ENCODE measurements at places on chromosomes 5 and 9.

DNA sequence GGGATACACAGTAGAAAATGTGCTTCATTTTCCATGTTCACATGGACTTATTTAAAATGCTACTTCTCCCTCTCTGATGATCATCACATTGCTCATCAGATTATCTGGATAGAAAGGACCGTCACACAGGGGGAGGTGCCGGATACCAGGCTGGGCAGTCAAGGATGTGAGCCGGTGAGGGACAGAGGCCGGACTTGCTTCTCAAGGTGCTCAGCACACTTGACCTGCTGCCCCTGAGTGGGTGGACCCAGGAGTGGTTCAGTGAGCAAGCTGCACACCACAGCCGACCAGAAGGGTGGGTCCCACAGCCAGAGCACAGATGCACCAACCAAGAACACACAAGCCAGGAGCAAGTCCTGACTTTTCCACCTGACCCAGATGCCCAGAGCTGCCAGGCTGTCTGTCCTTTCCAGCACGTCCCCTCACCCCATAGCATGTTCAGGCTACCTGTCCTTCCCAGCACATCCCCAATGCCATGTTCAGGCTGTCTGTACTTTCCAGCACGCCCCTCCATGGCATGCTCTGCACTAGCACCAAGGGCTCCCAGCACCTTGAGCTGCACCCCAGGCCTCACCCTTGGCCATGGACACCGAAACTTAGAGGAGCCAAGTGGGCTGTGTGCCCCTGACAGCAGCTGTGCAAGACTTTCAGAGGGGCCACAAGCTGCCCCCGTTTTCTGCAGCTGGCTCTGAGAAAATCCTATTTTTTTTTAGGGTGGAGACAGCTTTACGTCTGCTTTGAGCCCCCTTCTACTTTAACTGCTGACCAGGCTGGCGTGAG, 77.8 kb downstream of the SECISBP2 start:
- DNase-seq, result no peak

GRCh38 chr9:89021154-89021803, 30.0 kb downstream of the S1PR3 start:
- no peak for DNase-seq

GRCh38 chr9:88966894-88967676, 24.2 kb upstream of the S1PR3 start:
- no peak for DNase-seq

DNA sequence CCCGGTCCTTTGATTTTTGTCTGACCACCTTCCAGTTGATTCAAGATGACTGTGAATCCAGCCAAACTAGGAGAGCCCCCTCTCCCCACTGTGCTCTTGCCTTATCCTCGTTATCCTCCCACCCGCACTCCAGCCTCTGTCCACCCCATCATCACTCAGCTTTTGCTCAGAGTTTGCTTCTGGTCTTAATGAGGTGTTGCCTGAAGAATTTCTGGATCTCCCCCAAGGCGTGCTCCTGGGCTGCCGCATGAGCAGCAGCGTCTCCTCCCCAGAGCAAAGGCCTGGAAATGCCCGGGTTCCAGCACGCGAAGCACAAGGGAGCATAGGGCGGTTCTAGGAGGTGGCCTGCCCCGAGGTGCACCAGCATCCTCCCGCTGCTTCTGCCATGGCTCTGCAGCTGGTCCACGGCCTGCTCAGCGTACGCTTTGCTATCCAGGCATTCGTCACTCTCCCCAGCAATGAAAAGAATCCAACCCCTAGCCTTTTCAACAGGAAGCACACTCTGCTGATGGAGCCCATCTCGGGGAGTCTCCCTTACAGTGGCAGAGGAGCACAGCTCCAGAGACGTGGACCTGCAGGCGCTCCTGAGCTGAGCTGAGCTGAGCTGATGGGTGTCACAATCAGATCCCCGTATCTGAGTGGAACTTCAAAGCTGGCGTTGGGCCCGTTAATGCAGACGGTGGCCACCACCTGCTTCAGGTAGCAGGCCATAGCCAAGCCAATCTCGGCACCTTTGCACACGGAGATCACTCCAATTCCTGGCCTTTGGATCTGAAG, 50.7 kb downstream of the BAAT start:
- DNase-seq, result no peak

- DNase-seq, result no peak
Measured at GRCh38 chr5:30194595-30194994, 998.9 kb upstream of the CDH6 start.
